NCI-H187 treated with DMSO at 0.1 percent for 48 hours (cell line): ENCODE measurements at places on chromosomes 13 and 19.
A peak's percentile ranks its signal among the peaks of the same experiment; 100 is the strongest.

- no peak for DNase-seq
Measured at GRCh38 chr13:94329754-94330551, 149.5 kb downstream of the DCT start.

GRCh38 chr13:53200498-53201453 lies 172.2 kb downstream of the OLFM4 start:
- no peak for DNase-seq

GRCh38 chr19:49434907-49435583 lies 6.3 kb downstream of the SLC17A7 start:
- DNase-seq: no peak

DNA sequence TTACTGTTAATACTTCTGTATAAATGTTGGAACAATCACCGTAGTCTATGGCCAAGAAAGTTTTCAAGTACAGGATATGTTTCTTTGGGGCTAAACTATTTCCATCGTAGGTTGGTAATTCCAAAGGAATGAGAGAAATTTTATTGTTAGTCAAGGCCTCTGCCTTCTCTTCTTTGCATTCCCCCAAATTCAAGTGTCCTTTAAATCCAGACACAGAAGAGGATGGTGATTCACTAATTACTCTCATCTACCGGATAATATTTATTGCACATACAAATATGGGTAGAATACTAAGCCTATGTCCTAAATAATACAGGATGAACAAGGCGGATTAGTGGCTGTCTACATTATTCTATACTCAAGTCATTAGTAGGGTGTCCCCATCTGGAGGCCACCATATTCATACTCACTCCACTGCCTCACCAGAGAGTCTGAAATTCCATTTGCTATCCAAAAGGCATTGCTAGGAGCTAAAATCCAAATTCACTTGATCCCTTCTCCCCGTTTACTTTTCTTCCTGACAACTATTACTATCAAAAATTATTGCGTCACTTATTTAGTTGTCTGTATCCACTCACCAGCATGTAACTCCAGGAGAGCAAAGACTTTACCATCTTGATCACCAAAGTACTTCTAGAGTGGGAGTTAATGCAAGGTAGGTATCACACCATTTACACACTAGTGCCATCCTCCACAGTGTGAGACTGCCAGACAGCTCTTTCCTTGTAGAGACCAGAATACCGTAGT lies 82.4 kb upstream of the SGCG start:
- no peak for DNase-seq

- no peak for DNase-seq
Measured at GRCh38 chr13:22278336-22278929, 607.6 kb downstream of the FGF9 start.

DNA sequence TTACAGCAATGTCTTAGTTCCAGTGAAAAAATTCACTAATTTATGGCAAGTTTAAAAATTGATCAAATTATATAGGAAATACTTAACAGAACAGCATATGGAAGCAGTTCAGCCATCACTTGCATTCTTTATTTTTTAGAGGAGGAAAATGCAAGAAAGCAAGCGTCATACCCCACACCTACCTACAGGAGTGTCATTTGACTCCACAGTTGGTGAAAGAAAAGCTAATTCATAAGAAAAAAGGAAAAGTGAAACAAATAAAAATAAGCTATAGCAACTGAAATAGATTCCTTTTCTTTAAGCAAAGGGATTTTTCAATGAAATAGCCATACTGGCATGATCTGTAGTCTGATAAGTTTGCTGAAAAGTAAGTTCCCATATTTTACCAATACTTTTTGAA lies 111.0 kb downstream of the DOCK9 start:
- no peak for DNase-seq

DNA sequence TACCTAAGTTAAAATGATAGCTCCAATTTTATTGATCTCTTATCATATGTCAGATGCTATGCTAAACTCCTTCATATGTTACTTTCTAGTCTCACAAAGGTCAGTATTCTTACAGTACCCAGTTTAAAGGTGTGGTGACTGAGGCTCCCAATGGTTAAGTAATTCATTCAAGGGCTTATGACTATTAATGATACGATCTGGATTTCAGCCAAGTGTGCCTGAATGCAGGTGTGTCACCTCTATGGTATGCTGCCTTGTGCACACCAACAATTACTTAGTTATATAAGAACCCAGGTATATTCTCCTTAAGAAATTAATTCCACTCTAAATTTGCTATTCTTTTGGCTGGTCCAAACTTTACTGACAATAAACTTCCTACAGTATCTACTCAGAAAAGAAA lies 84.6 kb upstream of the TRPC4 start:
- DNase-seq: no peak

GRCh38 chr19:41541990-41542584 lies 33.9 kb upstream of the CEACAM21 start:
- DNase-seq: no peak

- DNase-seq: no peak
Measured at GRCh38 chr19:11813703-11814028, 407 bp upstream of the ZNF440 start.

DNA sequence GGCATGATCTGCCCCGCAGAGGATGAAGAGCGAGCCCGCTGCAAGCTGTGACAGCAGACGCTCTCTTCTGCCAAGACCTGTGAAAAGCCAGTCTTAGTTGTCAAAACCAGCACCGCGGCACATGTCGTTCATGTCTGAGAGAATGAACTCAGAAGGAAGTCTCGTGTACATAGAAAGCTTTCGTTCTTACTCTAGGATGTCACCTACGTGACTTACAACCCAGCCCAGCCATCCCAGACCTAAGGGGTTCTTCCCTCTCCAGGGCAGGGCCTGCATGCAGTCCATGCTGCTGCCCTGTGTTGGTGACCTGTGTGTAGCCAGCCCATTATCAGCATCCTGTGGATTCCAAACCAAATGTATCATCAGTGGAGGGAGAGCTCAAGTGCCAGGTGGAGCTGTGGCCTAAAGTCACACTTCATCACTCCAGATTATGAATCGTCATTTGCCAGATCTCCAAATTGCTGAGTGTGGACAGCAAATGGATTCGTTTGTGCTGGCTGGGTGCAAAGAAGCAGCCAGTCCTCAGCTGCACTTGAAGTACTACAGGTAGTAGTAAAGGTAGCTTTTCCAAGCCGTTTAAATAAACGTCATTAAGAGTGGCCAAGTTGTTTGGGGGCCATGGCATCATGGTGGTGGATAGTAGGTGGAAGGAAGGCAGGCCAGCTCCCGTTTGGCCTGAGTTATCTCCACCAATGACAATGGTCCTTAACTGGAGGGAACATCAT lies 73.9 kb upstream of the GPR183 start:
- DNase-seq: no peak

GRCh38 chr19:2112516-2113320 lies 16.0 kb downstream of the IZUMO4 start:
- DNase-seq: no peak

GRCh38 chr13:105678072-105678471 lies 857.4 kb downstream of the EFNB2 start:
- DNase-seq: no peak

- no peak for DNase-seq
Measured at GRCh38 chr19:32201211-32201610, 144.2 kb upstream of the ZNF507 start.

DNA sequence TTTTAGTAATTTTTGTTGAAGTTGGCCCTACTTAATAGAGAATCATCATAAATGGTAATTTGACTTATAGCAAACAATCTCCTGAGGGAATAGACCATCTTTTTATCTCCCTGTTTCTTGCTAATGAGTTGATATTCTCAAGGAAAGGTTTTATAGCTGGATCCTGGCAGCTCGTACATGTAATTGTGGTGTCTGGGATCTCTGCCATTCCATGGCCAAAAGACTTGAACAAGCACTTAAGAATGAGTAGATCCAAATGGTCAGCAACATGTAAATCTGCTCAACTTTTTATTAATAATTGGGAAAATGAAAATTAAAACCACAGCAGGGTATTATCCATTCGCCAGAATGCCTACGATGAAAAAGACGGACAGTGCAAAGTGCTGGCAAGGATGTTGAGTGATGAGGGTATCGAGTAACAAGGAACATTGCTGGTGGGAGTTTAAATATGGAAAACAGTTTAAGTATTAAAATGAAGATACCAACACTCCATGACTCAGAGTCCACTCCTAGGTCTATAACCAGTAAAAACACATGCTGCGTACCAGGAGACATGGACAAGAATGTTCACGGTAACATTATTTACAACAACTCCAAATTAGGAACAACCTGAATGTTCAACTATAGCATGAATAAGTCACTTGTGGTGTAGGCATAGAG lies 5.1 kb upstream of the GPR18 start:
- no peak for DNase-seq

DNA sequence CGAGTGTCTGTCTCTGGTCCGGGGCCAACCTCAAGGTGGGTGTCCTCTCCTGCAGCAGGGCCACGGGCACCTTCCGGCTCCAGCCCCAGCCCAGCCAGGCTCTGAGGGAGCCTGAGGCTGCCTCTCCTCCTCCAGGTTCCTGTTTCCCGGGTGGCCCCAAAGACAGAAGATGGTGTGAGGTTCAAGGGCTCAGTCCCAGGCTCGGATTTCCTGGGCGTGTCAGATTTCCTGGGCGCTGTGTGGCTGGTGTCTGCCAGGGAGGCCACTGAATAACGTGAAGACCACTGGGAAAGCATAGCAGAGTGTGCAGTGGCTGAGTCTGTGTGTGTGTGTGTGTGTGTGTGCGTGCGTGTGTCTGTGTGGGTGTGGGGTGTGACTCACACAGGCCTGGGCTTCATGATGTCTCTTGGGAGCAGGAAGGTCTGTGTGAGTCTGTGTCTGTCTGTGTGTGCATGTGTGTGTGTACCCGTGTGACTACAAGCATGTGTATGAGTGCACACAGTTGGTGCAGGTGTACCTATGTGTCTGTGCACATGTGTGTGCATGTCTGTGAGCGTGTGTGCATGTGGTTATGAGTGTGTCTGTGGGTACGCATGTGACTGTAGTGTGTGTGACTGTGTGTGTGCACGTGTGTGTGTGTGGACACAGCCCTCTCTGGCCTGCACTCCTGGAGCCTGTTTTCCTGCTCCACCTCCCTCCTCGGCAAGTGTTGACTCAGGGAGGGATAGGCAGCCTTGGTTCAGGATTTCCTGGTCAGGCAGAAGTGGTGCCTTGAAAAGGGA lies 28.3 kb downstream of the CEBPA start:
- no peak for DNase-seq

DNA sequence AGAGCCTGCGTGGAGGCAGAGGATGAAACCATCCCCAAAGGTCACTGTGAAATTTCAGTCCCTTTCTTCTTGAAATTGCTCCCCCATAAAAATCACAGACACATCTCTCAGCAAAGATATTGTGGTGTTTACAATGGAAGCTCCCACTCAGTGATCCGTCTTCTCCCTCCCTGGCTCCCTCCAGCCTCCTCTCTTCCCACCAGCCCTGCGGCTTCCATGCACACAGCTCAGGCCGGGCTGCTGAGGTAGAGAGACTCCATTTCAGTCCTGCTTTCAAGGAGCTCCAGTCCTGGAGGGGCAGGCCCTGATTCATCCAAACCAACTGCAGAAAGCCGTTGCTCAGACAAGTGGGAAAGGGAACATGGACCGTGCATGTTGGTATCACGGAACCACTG lies 24.0 kb upstream of the MIER2 start:
- no peak for DNase-seq

DNA sequence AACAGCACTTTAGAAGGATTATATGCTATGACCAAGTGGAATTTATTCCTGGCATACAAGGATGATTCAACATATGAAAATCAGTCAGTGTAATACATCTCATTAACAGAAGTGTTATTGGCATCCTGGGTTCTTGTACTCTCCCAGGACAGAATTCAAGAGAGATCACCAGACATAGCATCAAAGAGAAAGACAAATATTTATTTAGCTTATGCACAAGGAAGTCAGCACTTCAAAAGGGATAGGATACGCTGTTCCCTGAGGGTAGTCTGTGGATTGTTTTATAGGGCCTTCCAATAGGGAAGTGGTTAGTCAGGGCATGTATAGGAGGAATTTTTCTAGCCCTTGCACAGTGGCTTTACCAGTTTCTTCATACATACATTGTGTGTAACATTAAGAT lies 1238.0 kb downstream of the PCDH17 start:
- DNase-seq: no peak

DNA sequence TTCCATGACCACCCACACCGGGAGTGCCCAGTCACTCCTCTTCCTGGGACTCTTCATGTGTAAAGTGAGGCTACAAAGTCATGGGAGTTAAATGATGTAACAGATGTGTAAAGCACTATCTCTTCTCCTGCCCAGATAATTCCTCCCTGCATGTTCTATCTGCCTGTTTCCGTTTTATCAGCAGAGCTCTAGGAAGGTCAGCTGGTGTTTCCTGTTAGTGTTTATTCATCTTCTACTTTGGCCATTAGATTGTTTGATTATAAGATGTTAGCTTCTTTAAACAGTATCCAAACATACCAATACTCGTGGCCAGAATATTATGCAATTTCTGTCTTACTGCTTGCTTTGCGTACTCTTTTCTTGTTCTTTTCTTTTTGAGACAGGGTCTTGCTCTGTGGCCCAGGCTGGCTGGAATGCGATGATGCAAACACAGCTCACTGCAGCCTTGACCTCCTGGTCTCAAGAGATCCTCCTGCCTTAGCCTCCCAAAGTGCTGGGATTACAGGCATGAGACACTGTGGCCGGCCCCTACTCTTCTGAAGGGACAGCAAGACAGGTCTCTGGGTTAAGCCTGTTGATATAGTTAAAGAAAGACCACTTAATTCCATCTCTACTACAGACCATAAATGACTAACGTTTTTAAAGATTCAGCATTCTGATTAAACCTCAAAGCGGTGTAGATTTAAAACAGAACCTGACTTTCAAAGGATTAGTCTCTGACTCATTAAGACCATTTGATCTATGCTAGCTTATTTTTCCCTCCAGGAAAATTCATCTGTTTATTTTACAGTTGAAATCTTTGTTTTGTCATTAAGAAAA lies 97.4 kb upstream of the AKAP11 start:
- DNase-seq: no peak

GRCh38 chr19:49808711-49809159 lies 4.4 kb downstream of the FUZ start:
- peak; percentile 92 for DNase-seq

DNA sequence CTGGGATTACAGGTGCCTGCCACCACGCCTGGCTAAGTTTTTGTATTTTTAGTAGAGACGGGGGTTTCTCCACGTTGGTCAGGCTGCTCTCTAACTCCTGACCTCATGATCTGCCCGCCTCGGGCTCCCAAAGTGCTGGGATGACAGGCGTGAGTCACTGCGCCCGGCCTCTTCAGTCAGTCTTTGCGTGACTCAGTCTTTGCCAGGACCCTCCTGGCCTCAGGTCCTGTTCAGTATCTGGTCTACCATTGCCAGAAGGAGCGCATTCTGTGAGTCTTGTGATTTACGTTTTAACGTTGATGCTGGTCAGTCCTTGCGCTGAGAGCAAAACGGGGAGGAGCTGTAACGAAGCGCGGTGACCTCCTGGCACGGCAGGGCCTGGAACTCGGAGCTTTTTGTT lies 7.6 kb upstream of the HMG20B start:
- no peak for DNase-seq

- DNase-seq: no peak
Measured at GRCh38 chr19:19704836-19705235, 28.1 kb downstream of the ZNF14 start.

- DNase-seq: no peak
Measured at GRCh38 chr19:1837222-1837565, 11.1 kb downstream of the REXO1 start.
